Tongue (tissue), 3 donors: ENCODE measurements at places on chromosomes 6 and 20. TPM values are rescaled to one million over a fixed set of nuclear protein-coding genes. Genes with fewer than 3 reads are reported as not detected.

CEP162 gene
- 16.1 TPM for total RNA-seq

DOK5 gene
- 20.1 TPM for total RNA-seq

TRIM15 gene
- not detected for total RNA-seq

F13A1 gene
- total RNA-seq = 26.0 TPM

DNA sequence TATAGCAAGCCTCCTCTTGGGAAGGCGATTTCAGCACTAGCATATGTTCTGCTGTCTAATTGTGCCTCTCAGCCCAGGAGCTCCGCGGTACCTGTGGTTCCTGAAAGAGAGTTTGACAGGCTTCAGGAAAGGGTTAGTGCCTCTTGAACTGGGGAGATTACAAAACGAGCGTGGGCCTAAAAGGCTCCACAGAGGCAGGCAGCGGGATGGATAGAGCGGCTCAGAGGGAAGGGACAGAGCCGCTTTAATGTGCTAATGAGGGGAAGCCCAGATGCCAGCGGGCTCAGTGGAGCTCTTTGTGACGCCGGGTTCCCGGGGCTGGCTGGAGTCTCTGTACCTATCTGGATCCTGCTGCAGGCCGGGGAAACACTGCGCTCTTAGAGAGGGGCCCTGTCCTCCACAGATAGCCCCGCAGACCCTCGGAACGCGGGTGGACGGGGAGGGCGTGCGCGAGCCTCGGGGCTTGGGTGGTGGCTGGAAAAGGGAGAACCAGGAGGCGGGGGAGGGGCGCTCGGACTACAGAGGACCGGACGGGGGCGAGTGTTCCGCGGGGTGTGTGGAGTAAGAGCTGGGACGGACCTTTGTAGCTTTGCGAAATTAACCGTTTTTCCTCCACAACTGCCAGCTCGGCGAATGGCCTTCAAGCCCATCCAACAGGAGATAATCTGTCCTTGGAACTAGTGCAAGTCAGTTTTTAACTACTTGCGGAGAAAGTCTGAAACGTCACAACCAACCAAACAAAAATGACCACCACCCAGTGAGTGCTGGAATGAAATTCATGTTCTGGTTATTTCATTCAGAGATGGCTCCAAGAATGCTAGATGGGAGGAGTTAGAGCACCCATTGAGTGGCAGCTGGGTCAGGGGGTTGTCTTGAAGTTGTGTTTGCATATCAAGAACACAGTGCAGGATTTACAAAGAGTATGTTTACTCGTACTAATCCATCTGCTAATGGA lies 13.0 kb downstream of the SLC35F1 start:
- DNase-seq = peak; percentile 33

DNA sequence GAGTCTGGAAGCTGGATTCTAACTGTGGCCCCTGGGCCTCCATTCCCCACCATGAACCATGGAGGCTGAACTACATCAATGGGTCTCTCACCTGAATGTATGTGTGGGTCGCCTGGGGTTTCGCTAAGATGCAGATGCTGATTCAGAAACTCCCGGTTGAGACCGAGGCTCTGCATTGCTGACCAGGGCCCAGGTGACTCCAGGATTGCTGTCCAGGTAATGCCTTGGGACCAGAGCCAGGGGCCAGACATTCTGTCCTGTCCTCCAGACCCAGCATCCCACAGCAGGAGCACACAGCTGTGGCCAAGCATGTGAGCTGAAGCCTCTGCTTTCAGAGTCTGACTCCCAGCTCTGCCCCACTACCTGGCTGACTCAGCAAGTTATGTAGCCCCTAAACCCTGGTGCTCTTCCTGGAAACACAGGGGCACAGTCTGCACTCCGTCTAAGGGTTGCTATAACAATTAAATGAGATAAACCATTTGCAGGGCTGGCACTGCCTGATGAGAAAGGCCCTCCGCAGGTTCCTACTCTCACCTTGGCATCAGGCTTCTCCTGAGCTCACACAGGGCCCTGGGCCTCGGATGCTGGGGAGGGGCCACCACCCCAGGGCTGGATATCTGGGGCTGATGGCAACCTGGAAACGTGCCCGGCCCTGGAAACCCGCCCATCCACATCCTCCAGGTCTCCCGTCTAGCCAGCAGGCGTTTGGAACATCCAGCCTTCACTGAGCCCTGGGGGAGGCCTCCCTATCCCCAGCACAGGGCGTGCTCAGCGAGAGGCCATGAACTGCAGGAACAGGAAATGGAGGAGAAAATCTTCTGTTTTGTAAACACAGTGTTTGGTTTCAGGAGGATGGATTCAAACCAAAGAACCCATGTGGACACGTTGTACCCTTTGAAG lies 175.7 kb downstream of the DLL1 start:
- DNase-seq = peak; percentile 41

DNA sequence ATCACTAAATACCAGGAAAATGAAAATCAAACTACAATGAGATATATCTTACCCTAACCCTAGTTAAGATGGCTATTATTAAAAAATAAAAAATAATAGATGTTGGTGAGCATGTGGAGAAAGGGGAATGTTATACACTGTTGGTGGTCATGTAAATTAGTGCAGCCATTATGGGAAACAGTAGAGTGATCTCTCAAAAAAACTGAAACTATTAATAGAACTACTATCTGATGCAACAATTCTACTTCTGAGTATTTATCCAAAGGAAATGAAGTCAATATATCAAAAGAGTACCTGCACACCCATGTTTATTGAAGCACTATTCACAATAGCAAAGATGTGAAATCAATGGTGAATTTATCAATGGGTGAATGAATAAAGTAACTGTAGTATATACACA lies 48.6 kb downstream of the HLA-A start:
- no peak for DNase-seq

- no peak for DNase-seq
Observed at GRCh38 chr20:13809855-13810254, 25.0 kb downstream of the NDUFAF5 start.

DNA sequence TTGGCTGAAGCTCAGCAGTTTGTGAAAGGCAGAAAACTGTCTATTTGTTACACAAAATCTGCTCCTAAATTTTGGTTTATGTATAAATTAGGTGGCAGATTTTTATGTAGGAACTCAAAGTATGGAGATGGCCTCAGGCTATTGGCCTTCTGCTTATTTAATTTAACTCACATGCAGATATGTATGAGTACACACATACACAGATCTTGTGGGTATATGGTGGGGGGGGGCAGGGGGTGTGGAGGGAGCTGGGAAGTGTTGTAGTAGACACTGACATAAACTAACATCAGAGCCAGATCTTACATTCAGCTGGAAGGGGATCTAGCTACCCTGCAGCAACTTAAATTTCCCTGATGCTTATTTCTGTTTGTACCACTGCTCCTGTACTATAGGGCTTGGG lies 170.8 kb downstream of the EPM2A start:
- DNase-seq = no peak

DNA sequence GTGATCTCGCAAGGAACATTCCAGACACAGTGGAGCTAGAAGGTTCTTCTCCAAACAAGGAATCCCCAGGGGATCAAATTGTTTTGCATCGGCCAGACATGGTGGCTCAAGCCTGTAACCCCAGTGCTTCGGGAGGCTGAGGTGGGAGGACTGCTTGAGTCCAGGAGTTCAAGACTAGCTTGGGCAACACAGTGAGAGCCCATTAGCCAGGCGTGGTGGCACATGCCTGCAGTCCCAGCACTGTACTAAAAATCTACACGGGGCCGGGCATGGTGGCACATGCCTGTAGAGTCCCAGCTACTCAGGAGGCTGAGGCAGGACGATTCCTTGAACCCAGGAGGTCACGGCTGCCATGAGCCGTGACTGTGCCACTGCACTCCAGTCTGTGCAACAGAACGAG lies 15.3 kb downstream of the GMEB2 start:
- DNase-seq = no peak

GRCh38 chr20:24118034-24118433 lies 129.5 kb upstream of the GGTLC1 start:
- peak; percentile 85 for DNase-seq
